Fibroblast of the aortic adventitia (primary cell): ENCODE measurements at places on chromosomes 13 and 19. TPM values are rescaled to one million over a fixed set of nuclear protein-coding genes. Genes with fewer than 3 reads are reported as not detected.

Gene KLF1
- total RNA-seq: not detected in 2 replicates

Gene PROZ
- total RNA-seq: not detected in 2 replicates

Gene TMEM255B
- total RNA-seq: not detected in 2 replicates

Gene ZNF132
- total RNA-seq: 9.2 and 10.8 TPM in 2 replicates

Gene PLK5
- total RNA-seq: not detected in 2 replicates

Gene EFNB2
- 3.4 and 5.5 TPM in 2 replicates for total RNA-seq

Gene NOVA2
- under 0.01 and 0.27 TPM in 2 replicates for total RNA-seq

Gene SPC24
- 8.9 and 49.0 TPM in 2 replicates for total RNA-seq

Gene KLK7
- total RNA-seq: 0.18 TPM in 1 of 2 replicates, not detected in the other

Gene CYP4F8
- total RNA-seq: not detected in 2 replicates
